ENCODE measurements at places on chromosomes 12 and 14.

DNA sequence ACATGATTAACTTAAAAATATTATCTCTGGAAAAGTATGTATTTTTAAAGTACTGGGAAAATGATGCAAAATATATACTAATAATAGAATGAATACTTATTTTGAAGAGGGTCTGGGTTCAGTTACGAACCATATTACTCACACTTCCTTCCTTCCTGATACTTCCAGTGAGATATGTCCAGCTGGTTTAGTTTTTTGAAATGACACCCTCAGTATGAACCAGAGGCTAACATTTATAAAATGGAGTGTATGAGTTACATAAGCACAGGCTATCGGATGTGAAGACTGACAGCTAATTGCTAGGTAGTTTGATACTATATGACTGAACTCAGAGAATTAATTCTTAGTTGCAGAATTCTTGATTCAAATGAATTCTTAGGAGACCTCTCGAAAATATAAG is 122.9 kb downstream of the OTOGL start:
- DNase-seq = no peak

GRCh38 chr12:77401770-77402081 is 336.4 kb upstream of the E2F7 start:
- no peak for DNase-seq

DNA sequence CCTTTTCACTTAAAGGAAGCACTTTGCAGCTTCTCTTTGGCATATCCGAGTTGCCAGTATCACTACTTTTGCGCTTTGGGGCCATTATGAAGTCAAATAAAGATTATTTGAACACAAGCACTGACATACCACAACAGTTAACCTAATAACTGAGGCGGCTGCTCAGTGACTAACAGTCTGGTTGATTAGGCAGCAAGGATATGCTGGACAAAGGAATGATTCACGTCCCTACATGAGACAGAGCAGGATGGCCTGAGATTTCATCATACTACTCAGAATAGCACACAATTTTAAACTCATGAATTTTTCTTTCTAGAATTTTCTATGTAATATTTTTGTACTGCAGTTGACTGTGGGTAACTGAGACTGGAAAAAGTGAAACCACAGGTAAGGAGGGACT is 56.9 kb upstream of the E2F7 start:
- no peak for DNase-seq

GRCh38 chr14:39181026-39181692 is 6.1 kb downstream of the PNN start:
- DNase-seq = no peak

DNA sequence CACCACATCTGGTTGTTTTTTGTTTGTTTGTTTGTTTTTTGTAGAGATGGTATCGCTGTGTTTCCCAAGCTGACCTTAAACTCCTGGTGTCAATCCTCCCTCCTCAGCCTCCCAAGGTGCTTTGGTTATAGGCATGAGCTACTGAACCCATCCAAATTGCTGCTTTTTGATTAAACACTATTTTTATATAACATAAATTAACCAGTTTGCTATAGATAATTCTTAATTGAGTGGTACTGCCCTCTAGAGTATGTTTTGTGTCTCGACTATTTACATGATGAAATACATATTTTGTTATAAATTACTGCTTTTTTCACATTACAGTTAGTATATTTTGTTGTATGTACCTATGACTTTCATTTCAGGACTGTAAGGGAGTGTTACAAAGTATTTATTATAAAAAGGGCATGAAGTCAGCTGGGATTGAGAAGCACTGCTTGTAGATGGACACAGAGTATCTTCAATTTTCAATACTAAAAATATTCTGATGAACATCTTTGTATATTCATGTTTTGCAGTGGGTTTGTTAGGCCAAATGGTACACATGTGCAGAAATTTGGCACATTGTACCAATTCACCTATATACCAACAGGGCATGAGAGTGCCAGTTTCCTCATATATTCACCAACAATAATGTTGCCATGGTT is 14.9 kb upstream of the SCAF11 start:
- no peak for DNase-seq

DNA sequence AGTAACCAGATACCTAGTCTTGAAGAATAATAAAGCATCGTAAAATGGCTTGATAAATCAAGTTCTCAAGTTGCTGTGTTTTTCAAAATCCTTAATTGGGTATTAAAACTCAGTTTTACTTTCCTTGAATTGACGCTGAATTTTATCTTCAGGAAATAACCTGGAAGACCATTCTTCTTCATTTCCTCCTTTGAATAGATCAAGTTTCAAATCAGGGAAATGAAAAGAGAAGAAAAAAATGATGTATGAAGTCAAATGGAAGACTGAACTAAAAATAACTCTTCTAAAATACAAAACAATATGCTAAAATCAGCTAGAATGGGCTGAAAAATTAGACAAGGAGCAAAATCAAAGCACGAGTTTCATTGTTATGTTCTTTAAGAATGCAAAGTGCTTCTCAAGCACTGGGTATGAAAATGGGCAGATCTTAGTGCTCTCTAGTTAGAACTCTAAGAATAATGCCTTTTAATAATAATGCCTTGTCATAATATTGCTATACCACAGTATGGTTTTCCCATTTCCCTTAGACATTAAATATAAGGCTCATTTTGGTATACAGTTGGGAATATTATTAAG is 54.6 kb upstream of the CLEC14A start:
- DNase-seq = no peak

DNA sequence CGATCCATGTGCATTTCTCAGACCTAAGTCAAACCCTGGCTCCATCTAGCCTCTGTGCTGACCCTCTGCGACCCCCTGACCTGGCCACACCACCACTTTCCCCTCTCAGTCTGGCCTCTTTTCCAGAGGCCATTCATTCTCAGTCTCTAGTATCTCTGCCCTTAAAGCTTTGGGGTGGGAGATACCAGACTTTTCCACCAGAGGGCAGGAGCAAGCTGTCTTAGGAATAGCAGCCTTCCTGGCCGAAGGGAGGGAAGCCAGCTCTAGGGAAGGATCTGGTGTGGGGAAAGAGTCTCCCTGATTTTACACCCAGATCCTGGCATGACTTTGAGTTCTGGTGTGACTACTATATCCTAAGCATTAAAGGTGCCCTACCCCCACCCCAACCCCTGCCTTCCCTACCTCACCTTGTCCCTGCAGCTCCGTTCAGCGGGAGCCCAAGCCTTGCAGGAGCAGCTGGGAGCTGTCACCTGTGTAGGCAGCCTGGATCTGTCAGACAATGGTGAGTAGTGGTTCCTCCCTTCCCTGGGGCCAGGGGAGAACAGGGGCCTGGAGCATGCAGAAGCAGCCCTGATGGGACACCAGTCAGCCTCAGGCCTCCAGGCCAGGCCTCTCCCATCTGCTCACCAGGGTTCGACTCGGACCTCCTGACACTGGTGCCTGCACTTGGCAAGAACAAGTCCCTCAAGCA is 6.6 kb downstream of the CARMIL3 start:
- DNase-seq = no peak

- DNase-seq = no peak
Measured at GRCh38 chr12:22105542-22105941, 59.5 kb downstream of the CMAS start.

- no peak for DNase-seq
Measured at GRCh38 chr14:34987180-34987579, 4.4 kb downstream of the SRP54 start.

DNA sequence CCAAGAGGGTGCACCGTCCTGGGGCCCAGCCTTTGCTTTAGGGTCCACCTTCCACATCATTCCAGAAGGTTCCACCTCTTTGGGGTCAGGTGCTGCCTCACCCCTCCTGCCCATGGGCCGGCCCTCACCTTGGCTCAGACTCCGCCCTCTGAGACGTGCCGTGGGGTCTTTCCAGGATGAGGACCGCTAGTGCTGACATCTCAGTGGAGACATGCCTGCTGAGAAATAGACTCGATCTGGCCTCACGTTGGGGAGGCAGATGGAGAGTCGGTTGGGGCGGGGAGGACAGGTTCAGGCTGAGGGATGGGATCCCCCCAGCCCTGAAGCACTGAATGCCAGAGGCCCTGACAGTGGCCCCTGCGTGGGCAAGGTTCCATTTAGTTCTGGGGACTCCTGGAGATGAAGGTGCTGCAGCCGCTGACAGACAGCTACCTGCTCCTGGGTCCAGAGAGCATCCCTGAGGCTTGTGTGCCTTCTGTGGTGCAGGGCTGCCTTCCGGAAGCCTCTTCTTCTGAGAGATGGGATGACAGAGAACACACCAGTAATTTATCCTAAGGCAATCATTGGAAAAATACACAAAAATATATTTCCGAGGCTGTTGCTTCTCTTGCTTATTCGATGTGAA is 185.3 kb downstream of the KIF26A start:
- DNase-seq = no peak

GRCh38 chr14:97280526-97280925 is 483.3 kb downstream of the VRK1 start:
- DNase-seq = no peak

- no peak for DNase-seq
Measured at GRCh38 chr12:130835436-130835835, 3.6 kb downstream of the STX2 start.

DNA sequence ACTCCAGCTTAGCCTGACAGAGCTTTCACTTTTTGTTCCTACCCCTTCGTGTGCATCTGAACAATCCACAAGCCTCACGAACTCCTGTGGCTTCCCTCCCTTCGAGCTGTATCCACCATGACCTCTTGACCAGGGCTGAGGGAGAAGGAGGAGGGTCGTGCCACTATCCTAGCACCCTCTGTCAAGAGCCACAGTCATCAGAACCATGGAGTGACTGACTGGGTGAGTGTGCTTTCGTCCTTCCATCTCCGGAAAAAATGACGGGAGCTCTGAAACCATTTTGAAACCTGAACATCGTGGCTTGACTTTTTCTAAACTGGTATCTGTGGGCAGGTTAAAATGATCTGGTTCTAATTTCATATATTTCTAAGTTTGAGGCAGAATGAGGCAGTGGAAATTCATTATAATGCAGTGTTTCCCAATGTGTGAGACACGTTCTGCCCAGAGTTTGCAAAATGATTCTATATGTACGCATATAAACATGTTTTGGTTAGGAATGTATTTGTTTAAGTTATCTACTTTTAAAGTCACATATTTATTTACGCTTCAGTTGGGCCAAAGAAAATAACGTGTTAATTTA is 27.0 kb downstream of the IL26 start:
- no peak for DNase-seq

DNA sequence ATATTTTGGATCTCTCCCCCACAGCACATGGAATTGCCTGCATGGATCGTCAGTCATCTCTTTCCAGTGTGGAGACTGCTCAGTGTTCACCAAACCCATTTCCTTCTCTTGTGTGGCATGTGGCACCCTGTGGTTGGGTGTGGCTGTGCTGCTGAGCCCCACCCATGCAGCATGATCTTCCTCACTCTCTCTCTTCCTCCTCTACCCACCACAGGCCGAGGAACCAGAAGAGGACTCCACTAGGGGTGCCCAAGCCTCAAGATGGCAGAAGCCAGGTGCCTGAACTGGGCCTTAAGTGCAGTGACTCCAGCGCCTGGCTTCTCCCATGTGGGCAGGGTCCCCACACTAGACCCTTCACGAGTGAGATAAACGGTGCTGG is 66.8 kb upstream of the GPR68 start:
- DNase-seq = no peak

GRCh38 chr14:106802413-106803364 is 1276.3 kb downstream of the TMEM121 start:
- DNase-seq = no peak

DNA sequence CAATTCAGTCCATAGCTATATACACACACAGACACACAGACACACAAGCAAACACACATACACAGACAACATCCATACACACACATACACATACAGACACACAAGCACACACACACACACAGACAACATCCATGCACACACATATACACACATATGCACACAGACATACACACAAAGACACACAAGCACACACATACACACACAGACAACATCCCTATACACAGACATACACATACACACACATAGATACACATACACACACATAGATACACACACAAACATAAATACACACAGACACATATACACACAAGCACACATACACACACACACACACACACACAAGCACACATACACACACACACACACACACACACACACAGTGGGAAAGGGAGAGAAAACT is 254.8 kb downstream of the VRK1 start:
- no peak for DNase-seq

GRCh38 chr14:77151918-77152588 is 10.5 kb upstream of the ZDHHC22 start:
- DNase-seq = no peak

DNA sequence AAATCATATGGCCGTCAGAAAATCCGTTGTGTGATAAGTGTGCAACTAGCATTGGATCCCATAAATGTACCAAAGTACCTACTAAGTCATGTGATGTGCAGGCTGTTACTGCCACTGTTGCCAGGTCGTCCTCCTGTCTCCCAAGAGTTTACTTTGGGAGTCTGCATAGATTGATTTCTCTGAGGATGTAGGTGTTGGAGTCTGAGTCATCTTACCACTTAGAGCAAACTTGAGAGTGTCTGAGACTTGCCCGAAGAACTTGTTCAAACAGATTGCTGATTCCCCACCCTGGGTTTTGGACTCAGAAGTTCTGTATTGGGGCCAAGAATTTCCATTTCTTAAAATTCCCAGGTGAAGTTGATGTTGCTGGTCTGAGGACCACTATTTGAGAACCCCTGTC is 11.4 kb downstream of the TMX1 start:
- no peak for DNase-seq

- no peak for DNase-seq
Measured at GRCh38 chr14:74501135-74501614, 7.6 kb downstream of the ISCA2 start.

DNA sequence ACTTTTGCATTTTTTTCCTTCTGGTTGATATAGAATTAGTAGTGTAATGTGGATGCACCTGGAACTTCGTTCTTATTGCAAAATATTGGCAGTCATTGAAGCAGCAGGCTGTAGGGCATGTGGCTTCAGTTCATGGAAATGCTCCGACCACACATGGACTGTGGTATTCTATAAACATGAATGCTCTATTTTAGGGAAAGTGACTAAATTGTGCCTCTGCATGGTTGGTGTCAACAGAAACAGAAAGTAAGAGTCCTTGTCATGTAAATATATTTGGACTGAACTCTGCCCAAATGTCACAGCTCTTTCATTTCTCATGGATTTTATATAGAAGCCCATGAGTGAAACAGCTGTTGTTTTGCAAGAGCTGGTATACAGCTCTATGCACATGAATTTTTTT is 917.0 kb downstream of the LRFN5 start:
- no peak for DNase-seq

DNA sequence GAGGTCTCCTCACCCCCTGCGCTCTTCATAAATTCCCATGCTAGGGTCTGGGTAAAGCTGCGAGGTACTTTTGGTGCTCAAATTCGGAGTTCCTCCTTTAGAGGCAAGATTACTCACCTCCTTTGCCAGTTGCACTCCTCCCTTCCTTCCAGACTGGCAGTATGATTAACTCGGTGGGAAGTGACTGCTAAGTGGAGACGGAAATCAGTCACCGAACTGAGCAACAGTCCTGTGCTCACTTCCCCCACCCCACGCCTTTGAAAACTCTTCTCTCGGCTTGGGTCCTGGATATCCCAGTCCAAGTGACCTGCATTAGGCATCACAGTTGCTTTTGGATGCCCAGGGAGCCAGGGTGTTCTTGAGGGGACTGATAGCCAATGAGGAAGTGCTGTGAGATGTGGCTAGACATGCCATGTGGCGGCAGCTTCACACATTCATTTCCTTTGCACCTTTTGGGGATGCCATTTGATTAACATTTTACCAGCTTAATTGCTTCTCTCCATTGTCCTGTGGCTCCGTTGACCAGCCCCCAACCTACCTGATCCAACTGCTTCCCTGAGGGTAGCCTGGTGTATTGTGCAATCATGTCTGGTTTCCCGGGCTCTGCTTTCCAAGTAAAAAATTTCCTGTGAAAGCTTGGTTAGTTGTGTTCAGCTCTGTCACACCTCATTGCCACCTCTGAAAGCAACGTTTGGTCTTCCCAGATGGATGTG is 840 bp downstream of the PNP start:
- DNase-seq = no peak
